ENCODE measurements at places on chromosomes 7 and 10.

- DNase-seq = no peak
Measured at GRCh38 chr7:121302214-121302745, 26.5 kb upstream of the WNT16 start.

GRCh38 chr10:129494740-129495139 lies 27.7 kb downstream of the MGMT start:
- no peak for DNase-seq

GRCh38 chr7:127578711-127579275 lies 6.6 kb downstream of the GCC1 start:
- DNase-seq = no peak

GRCh38 chr7:117085275-117085674 lies 132.0 kb downstream of the ST7 start:
- no peak for DNase-seq

DNA sequence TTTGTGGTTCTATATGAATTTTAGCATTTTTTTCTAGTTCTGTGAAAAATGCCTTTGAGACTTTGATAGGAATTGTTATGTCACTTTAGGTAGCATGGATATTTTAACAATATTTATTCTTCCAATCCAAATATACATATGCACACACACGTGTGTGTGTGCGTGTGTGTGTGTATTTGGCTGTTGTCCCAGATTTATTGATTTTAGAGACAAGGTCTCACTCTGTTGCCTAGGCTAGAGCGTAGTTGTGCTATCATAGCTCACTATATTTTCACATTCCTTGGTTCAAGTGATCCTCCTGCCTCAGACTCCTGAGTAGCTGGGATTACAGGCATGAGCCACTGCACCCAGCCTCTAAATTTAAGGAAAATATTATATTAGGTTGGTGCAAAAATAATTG lies 162.5 kb upstream of the TRIM24 start:
- no peak for DNase-seq

DNA sequence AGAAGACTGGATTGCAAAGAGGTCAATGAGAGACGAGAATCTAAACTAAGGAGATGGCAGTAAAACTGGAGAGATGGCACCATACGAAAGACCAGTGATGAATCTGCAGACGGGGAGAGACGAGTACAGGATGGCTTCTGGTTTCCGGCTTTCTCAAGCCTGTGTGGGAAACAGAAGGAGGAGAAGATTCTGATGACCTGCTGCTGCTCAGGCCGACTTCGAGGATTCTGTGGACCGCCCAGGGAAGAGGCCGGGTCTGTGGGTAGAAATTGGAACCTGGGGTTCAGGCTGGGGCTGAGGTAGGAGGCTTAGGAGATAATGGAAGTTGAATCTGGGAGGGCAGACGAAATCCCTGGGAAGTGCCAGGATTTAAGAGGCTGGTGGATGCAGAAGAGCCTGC lies 48.6 kb downstream of the PARP12 start:
- DNase-seq = no peak

GRCh38 chr10:70617798-70618568 lies 15.4 kb upstream of the PRF1 start:
- DNase-seq = no peak

DNA sequence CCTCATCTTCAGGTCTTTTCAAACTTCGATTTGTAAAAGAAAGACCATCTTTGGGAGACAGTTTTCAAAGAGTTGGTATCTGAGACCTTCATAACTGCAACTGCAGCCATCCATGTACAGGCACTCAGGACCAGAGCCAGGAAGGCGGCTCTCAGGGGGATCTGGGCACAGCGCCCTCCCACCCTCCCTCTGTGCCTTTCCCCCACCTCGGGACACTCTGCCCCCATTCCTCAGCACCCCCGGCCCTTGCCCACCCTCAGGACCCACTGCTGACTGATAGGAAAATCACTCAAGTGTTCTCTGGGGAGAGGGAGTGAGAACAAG lies 143.6 kb downstream of the CUBN start:
- DNase-seq = no peak

DNA sequence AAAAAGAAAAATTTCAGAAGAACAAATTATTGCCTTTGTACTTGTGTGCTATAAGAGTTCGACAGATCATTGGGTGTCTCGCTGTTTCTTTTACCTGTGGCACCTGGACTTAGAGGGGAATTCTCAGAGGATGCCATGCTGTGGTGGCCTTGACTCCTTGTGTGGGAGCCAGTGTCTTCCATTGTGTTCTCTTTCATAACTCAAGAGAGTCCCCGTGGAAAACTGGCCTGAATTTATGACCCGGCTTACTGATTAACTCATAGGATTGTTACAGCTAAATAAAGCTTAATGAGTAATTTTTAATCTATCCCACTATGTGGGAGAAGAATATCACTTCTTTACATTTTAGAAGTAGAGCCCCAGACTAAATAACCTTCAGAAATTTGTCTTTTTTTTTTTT lies 54.5 kb downstream of the UBE3C start:
- DNase-seq = no peak

- no peak for DNase-seq
Measured at GRCh38 chr7:49791088-49791741, 17.8 kb downstream of the VWC2 start.

- no peak for DNase-seq
Measured at GRCh38 chr10:123068087-123068853, 59.5 kb downstream of the ACADSB start.

DNA sequence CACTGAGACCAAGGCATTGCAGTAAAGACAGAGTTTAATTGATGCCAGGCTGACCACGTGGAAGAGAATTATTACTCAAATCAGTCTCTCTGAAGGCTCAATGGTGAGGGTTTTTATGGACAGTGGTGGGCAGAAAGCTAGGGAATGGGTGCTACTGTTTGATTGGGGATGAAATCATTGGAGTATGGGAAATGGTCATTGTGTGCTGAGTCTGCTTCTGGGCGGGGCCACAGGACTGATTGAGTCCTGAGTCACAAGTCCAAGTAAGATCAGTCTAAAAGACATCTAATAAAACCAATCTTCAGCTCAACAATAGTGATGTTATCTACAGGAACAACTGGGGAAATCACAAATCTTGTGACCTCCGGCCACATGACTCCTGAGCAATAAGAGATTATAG lies 868.4 kb downstream of the SORCS3 start:
- no peak for DNase-seq

GRCh38 chr7:77450054-77450453 lies 33.9 kb upstream of the GSAP start:
- DNase-seq = no peak

DNA sequence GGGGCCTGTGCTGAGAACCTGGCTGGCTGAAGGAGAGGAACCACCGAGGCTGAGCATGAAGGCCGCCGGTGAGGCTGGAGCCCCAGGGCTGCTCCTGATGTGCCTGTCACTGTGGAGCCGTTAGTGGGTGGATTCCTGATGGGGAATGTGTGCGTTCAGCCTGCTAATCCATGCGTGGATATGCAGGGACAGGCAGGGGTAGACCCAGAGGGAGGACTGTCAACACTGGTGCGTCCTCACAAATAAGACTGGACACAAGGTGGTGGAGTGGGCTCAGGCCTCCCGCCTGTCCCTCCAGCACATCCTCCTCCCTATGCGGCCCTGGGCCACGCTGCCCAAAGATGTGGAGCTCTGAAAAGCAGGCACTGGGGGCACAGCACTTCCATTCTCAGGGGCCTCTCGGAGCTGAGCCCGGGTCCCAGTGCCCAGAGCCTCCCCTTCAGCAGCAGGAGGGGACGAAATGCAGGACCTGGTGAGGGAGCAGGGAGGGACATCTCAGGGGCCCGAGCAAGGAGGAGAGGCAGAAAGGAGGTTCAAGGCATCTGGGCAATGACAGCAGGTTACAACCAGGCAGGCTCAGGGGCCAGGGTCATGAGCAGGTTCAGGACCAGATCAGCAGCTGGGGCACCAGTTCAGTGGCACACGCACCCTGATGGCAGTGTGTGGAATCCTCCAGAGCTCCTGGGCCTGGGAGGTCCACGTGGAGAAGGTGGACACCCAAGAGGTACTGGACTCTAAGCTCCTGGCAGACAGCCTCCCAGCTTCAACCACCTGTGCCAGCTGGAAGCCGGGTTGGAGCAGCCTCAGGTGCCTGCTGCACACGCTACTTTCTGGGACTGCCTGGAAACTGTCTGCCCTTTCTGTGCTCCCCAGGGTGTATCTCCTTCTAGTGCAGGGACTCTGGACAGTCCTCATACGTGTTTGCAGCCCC lies 33.5 kb upstream of the ANTXRL start:
- no peak for DNase-seq

GRCh38 chr7:74709880-74710671 lies 52.6 kb downstream of the GTF2I start:
- no peak for DNase-seq

- DNase-seq = no peak
Measured at GRCh38 chr7:98194186-98194585, 17.1 kb upstream of the BHLHA15 start.

DNA sequence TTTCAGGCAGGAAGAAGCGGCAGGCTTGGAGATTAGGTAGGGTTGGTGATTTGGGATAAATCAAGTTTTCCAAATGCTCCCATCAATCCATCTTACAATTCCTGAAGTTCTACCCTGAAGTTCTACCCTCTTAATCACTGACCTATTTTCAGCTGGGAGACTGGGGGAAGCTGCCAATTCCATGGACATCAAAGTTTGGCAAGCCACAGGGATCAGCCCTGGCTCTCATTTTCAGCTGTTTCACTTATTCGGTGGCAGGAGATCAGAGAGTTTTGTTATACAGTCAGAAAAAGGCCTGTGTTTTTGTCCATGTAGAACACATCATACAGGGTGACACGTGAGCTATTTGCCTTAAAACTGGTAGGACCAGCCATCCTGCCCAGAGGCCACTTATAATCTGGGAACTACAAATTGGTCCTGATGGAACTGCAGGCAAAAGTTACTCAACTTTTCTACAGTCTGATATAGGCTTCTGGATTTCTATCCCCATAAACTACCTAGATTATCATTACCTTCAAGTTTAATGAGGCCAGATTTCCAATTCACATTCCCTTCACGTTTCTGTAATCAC lies 112.9 kb upstream of the ZNF746 start:
- no peak for DNase-seq

- no peak for DNase-seq
Measured at GRCh38 chr7:157514306-157514705, 177.5 kb downstream of the DNAJB6 start.

- DNase-seq = peak; percentile 57
Measured at GRCh38 chr10:69629897-69630650, at the start of gene FAM241B. Gene FAM241B, plus strand, starts transcription at chr10:69630247. Its CDS starts 1,497 bp downstream, at chr10:69631744.

DNA sequence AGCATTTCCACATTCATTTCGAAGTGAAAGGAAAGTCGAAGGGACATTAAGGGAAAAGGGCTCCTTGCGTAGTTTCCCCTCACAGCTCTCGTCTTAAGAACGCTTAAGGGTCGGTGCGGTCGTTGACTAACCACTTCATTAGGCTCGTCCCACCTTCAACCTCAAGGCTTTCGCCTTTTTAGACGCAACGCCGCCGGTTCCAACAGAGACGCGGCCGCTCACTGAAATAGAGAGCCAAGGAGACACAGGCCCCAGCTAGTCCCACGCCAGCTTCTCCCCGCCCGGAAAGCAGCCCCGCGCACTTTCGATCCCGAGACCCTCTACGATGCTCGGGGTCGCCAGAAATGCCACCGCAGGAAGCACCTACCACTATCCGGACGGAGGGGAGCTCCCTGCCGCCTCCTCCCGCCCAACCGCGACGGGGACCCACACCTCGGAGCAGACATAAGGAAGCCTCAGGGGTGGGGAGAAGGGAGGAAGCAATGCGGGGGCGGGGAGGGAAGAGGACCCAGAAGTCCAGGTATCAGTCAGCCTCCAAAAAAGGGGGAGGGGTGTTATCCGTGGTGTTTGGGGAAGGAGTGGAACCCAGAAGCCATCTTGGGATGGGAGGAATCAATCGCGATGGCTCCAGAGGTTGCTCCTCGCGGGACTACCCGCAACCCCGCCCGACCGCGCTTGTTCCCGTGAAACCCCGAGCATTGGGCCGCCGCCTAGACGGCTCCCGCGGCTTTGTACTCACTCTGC lies 559 bp downstream of the TRA2A start:
- DNase-seq = peak; percentile 39

- no peak for DNase-seq
Measured at GRCh38 chr10:109953766-109954165, 30.5 kb upstream of the XPNPEP1 start.

DNA sequence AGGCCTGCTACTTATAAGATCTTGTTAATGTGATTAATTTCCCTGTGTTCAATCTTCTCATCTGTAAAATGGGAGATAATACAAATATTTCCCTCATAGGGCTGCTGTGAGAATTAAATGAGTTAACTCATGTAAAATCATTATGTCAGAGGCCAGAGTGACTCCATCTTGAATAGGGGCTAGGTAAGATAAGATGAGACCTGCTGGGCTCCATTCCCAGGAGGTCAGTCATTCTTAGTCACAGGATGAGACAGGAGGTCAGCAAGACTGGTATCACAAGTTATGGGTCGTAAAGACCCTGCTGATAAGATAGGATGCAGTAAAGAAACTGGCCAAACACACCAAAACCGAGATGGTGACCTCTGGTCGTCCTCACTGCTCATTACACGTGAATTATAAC lies 200.7 kb downstream of the CYP26A1 start:
- no peak for DNase-seq

DNA sequence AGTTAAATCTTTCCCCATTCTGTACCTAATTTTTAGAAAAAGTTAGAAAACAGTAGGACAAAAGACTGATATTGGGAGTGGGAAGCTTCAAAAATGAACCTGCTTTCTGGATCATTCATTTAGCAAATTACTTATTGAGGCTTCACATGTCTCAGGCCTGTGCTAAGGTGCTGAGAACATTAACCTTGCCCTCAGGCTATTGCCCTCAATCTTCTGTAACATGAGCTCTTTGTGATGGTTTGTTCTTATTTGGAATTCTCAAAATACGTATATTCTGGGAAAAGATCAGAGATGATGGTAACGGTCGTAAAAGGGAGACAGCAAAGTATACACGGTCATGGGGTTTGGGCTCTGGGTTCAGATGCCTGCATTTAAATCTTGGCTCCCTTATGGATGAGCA lies 39.5 kb upstream of the PRKG1 start:
- DNase-seq = no peak

DNA sequence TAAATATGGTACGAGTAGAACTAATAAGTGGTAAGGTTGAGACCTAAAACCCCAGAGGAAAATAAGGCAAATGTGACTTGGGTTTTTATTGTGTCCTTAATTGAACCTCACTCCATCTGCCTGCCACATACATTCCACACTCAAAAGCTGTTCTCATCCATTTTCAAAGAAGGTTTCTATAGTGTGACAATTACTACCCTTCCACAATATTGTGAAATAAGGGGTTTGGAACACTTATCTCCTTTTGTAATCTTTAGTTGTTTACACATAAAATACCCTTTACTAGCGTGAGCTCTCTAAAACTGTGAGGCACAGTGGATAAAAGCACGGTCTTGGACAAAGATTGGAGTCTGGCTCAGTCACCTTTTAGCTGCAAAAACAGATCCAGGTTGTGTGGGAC lies 166.6 kb downstream of the THSD7A start:
- no peak for DNase-seq

GRCh38 chr7:2296832-2297231 lies 17.4 kb downstream of the SNX8 start:
- no peak for DNase-seq

- no peak for DNase-seq
Measured at GRCh38 chr7:65371468-65371867, 2.2 kb upstream of the ZNF92 start.

GRCh38 chr7:48617993-48618392 lies 306.4 kb upstream of the CDC14C start:
- no peak for DNase-seq
